Activated CD8-positive, alpha-beta memory T cell treated with anti-CD3 and anti-CD28 coated beads, Interleukin-2, amount 10 ng/mL, durations not matched to agents 7 days and 5 days (primary cell): ENCODE measurements at places on chromosomes 2 and 18. TPM values are rescaled to one million over a fixed set of nuclear protein-coding genes. Genes with fewer than 3 reads are reported as not detected.

MBOAT2 gene
- 8.8 TPM for total RNA-seq

ZNF2 gene
- 5.0 TPM for total RNA-seq

DNA sequence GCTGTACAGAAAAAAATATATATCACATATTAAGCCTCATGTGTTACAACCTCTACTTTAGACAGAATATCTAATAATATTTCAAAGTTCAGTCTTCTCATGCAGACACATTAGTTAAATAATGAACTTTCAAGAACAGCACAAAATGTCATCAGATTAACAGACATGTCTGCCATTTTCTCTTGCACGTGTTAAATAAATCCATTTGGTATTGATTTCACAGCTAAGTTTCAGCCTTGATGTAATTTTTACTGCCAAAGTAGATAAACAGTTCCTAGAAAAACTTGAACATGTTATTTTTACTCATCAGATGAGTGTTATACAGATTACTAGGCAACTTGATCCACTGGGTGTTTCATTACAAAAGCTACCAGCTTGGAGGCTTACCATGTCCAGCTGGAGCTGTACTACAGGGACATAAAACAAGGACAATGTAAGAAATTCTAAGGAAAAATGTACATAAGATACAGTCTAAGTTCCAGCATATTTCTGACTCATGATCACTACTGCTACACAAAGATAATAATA is 290.7 kb upstream of the DDX18 start:
- no peak overlapping the region for H3K4me3 ChIP-seq
- no peaks in the 10 kb centered on the region for H3K4me1 ChIP-seq
- no peak overlapping the region for H3K27ac ChIP-seq
- H3K36me3 ChIP-seq, result no peaks in the 10 kb centered on the region
- no peaks in the 10 kb centered on the region for H3K27me3 ChIP-seq

GRCh38 chr2:113284476-113284875 is 5.8 kb upstream of the PAX8 start:
- H3K4me3 ChIP-seq, result no peak overlapping the region
- peaks cover 55% of the 10 kb centered on the region for H3K27me3 ChIP-seq
- H3K27ac ChIP-seq, result no peak overlapping the region
- DNase-seq, result no peak

DNA sequence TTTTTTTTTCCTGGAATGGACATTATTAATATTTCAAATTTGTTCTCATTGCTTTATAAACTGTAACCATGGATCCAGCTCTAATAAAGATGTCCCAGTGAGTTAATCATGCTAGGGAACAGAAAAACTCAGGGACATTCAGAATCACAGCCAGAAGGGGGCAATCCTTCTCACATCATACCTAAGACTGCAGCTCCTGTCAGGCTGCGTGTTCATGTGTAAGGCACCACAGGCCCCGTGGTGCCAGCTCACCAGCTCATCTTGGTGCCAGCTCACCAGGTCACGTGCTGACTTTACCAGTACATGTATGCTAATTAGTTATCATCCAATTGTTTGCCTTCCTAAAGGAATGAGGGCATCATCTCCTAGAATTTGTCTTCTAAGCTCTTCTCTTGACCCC is 84.7 kb upstream of the NEDD4L start:
- no peak for DNase-seq
- no peaks in the 10 kb centered on the region for H3K4me1 ChIP-seq
- H3K4me3 ChIP-seq, result no peak overlapping the region
- H3K27ac ChIP-seq, result no peak overlapping the region

SETBP1 gene
- total RNA-seq, result 25.2 TPM

DNA sequence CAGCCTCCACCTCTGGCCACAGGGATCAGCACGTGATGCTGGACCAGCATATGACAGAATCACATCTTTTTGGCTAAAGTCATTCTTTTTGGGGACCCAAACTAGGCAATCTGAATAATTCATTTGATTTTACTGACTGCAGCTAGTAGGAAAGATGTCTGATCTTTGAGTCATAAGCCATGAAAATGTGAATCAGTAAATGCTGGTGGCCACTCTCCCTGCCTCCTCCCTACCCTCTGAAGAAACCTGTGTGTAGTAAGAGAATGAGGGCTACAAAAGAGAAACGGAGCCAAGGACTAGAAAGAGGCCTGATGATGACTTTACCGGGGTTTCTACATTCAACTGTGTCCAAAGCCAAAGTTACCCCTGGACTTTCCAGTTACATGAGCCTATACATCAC is 10.1 kb upstream of the LRPPRC start:
- no peak overlapping the region for H3K4me3 ChIP-seq
- H3K27me3 ChIP-seq, result peaks cover 21% of the 10 kb centered on the region
- no peak for DNase-seq
- peaks cover 10% of the 10 kb centered on the region for H3K4me1 ChIP-seq
- no peak overlapping the region for H3K27ac ChIP-seq
- H3K36me3 ChIP-seq, result no peaks in the 10 kb centered on the region

- no peak overlapping the region for H3K27ac ChIP-seq
- H3K4me3 ChIP-seq, result no peak overlapping the region
- DNase-seq, result no peak
These were observed 151.0 kb downstream of the MREG start for GRCh38 chr2:215862351-215862771.

FIGN gene
- total RNA-seq, result not detected

DNA sequence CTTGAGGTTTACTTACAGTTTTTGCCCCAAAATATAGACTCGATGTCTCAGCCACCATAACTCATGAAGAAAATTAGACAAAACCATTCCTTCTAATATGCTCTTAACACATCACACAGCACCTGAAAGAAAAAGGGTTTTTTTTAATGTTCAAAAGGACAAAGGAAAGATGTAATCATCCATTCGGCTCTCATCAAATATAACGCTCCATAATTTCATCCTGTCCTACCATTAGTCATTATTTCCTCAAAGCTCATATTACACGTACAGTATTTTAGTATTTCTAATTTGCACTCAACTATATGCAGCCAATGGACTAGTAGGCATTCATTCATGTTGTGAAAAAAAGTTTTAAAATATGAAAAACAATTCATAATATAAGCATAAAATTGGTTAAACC is 24.8 kb downstream of the ESCO1 start:
- H3K36me3 ChIP-seq, result peaks cover 44% of the 10 kb centered on the region
- no peaks in the 10 kb centered on the region for H3K4me1 ChIP-seq
- H3K4me3 ChIP-seq, result no peak overlapping the region

DNA sequence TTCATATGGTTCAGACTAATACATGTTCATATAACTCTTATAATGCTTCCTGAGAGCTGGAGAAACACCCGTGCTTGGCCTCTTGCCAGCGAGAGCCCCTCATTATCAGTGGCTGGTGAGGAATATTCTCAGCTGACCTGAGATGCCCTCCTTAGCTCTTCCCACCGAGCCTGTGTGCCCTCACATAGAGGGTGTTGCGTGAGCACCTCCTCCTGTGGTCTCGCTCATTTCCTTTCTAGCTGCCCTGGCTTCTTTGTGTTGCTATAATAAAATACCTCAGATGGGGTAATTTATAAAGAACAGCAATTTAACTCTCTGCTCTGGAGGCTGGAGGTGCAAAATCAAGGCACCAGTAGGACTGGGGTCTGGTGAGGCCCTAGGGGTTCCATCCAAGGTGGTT is 80.5 kb upstream of the ALKAL2 start:
- no peak for DNase-seq
- no peaks in the 10 kb centered on the region for H3K4me1 ChIP-seq
- no peak overlapping the region for H3K4me3 ChIP-seq
- peaks cover 7% of the 10 kb centered on the region for H3K27me3 ChIP-seq

RNMT gene
- total RNA-seq, result 35.5 TPM

CDK15 gene
- total RNA-seq, result not detected

- H3K4me1 ChIP-seq, result no peaks in the 10 kb centered on the region
- DNase-seq, result no peak
- H3K27me3 ChIP-seq, result peaks cover 10% of the 10 kb centered on the region
- H3K36me3 ChIP-seq, result no peaks in the 10 kb centered on the region
- no peak overlapping the region for H3K27ac ChIP-seq
- H3K4me3 ChIP-seq, result no peak overlapping the region
These were observed 76.0 kb downstream of the OSBPL6 start for GRCh38 chr2:178270338-178270737.

- no peaks in the 10 kb centered on the region for H3K4me1 ChIP-seq
- no peak for DNase-seq
- H3K27me3 ChIP-seq, result no peaks in the 10 kb centered on the region
- H3K4me3 ChIP-seq, result no peak overlapping the region
- H3K27ac ChIP-seq, result no peak overlapping the region
These were observed 291.0 kb upstream of the DOK6 start for GRCh38 chr18:69109686-69110085.

DNA sequence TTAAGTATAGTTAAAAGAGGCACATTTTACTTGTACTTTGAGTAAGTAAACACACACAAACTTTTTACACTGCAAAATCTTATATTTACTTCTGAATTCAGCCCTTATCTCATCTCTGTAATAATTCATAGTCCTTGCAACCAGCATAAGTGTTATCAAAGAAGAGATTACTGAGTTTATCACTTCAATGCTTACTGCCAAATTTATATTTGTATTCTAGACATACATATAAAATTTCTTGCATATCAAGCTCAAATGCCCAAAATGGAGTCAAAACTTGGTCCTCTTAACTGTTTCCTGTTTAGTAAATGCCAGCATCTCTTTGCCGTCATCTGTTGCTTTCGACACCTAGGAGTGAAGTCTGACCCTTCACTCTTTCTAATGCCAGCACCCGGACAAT is 21.1 kb upstream of the KCNJ3 start:
- H3K27me3 ChIP-seq, result no peaks in the 10 kb centered on the region
- H3K36me3 ChIP-seq, result no peaks in the 10 kb centered on the region
- H3K4me3 ChIP-seq, result no peak overlapping the region
- no peak for DNase-seq
- H3K27ac ChIP-seq, result no peak overlapping the region
- no peaks in the 10 kb centered on the region for H3K4me1 ChIP-seq

DNA sequence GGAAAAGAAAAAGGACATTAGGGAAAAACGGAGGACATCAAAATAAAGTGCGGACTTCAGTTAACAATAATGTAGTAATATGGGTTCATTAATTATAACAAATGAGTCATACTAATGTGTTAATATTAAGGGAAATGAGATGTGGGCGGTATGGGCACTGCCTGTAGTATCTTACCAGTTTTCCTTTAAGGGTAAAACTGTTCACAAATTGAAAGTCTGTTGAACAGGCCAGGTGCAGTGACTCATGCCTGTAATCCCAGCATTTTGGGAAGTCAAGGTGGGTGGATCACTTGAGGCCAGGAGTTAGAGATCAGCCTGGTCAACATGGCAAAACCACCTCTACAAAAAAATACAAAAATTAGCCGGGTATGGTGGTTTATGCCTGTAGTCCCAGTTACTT is 56.8 kb upstream of the PMAIP1 start:
- no peak overlapping the region for H3K27ac ChIP-seq
- no peak overlapping the region for H3K4me3 ChIP-seq
- no peak for DNase-seq
- H3K36me3 ChIP-seq, result no peaks in the 10 kb centered on the region
- H3K4me1 ChIP-seq, result peaks cover 15% of the 10 kb centered on the region
- peaks cover 2% of the 10 kb centered on the region for H3K27me3 ChIP-seq

GRB14 gene
- total RNA-seq, result not detected

DNA sequence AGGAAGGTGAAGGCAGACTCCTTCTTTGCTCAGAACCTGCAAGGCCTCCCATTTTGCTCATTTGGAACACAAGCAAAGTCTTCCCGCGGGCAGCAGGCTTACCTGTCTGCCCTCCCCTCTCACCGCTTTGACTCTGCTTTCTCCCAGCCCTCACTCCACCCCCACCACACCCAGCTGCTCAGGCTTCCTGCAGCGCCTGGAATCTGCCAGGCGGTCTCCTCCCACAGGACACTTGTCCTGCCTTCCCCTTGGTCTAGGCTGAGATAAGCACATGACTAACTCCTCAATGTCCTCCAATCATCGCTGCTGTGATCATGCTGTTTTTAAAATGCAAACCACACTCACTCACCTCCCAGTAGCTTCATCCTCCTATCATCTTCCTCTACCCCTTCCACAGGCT is 430.0 kb downstream of the ZNF516 start:
- no peaks in the 10 kb centered on the region for H3K36me3 ChIP-seq
- H3K4me3 ChIP-seq, result no peak overlapping the region
- H3K4me1 ChIP-seq, result no peaks in the 10 kb centered on the region
- no peak for DNase-seq
- no peaks in the 10 kb centered on the region for H3K27me3 ChIP-seq
- H3K27ac ChIP-seq, result no peak overlapping the region

GRCh38 chr2:158004126-158004764 is 97.4 kb upstream of the UPP2 start:
- no peaks in the 10 kb centered on the region for H3K36me3 ChIP-seq
- no peak overlapping the region for H3K4me3 ChIP-seq
- no peak overlapping the region for H3K27ac ChIP-seq
- no peaks in the 10 kb centered on the region for H3K27me3 ChIP-seq
- no peak for DNase-seq
- peaks cover 1% of the 10 kb centered on the region for H3K4me1 ChIP-seq

- no peak overlapping the region for H3K4me3 ChIP-seq
- no peak for DNase-seq
- no peaks in the 10 kb centered on the region for H3K4me1 ChIP-seq
- no peak overlapping the region for H3K27ac ChIP-seq
- peaks cover 17% of the 10 kb centered on the region for H3K27me3 ChIP-seq
- H3K36me3 ChIP-seq, result no peaks in the 10 kb centered on the region
These were observed 108.5 kb upstream of the LYPD6 start for GRCh38 chr2:149221898-149222297.

GRCh38 chr18:48780201-48780912 is 170.4 kb downstream of the SMAD7 start:
- no peak for DNase-seq
- no peaks in the 10 kb centered on the region for H3K27me3 ChIP-seq
- H3K4me1 ChIP-seq, result peaks cover 21% of the 10 kb centered on the region
- no peaks in the 10 kb centered on the region for H3K36me3 ChIP-seq
- no peak overlapping the region for H3K27ac ChIP-seq
- no peak overlapping the region for H3K4me3 ChIP-seq

APLF gene
- 3.0 TPM for total RNA-seq

ATG4B gene
- total RNA-seq, result 95.3 TPM

DNA sequence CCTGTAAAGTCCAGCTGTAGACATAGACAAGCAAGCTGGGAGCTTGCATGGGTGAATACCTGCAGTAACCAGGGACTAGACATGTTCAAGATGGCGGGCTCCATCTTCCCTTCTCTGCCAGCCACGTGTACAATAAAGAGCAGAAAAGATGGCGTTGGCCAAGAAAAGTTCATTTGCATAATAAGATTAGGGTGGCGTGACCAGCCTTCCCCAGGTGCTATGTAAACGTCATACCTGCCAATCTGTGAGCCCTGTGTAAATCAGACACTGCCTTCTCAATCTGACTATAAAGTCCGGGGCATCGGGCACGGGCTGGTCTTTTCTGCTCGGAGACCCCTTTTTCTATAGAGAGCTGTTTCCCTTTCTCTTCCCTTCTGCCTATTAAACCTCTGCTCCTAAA is 101.6 kb upstream of the XPO1 start:
- DNase-seq, result no peak
- no peak overlapping the region for H3K27ac ChIP-seq
- H3K4me1 ChIP-seq, result no peaks in the 10 kb centered on the region
- no peak overlapping the region for H3K4me3 ChIP-seq
- no peaks in the 10 kb centered on the region for H3K27me3 ChIP-seq

AP1S3 gene
- total RNA-seq, result 12.9 TPM
